ENCODE measurements at places on chromosomes 7 and 10.

- DNase-seq: no peak
Observed at GRCh38 chr10:6299743-6300105, 97.0 kb downstream of the PFKFB3 start.

- no peak for DNase-seq
Observed at GRCh38 chr10:114061148-114061547, 17.5 kb downstream of the ADRB1 start.

- no peak for DNase-seq
Observed at GRCh38 chr7:117995850-117996650, 122.8 kb upstream of the CTTNBP2 start.

DNA sequence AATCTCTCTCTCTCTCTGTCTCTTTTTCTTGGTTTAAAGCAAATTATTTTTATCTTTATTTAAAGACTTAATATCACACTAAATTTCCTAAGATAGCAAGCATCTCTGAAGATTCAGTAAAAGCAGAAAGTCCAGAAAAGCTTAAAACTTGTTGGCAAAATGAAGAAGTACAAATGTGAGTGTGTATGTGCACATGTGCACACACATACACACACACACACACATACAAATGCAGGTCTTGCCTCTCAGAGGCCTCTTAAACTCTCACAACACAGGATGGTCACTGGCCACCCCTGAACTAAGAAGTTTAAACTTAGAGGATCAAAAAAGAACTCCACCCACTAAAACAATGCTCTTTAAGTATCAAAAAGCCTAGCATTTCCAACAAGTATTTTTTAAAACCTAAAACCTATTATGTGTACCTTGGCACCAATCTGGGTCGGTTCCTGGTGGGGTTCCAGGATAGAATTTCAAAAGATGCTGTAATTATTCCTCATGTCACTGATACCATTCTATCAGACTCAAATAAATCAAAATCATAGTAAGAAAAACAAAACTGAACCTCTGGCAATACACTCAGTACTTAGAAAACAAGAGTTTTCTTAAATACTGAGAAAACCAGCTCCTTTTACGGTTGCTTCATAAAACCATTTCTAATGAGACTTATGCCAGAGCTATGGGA, 55.0 kb downstream of the SORBS1 start:
- DNase-seq: no peak

GRCh38 chr7:37476428-37476827, 27.8 kb upstream of the ELMO1 start:
- DNase-seq: no peak

DNA sequence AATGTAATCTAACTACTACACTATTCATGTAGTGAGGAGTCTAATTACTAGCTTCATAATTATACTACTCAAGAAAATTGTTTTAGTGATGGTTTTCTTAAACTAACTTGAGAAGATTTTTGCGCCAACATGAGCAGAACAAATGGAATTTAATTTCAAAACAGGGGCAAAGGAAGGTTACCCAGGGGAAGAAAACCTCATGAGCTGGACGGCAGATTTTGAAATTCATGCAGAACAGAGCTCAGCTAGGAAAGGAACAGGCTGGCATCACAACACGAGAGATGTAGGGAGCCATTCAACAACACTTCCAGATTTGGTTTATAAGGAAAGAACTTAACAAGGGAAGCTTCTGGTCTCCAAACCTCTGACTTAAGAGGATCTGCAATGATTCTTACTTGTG, 235.3 kb upstream of the PRKCQ start:
- DNase-seq: no peak

GRCh38 chr7:2019711-2020511, 212.8 kb downstream of the MAD1L1 start:
- peak; percentile 42 for DNase-seq

All from left lung (tissue), 14 donors.